ENCODE measurements at places on chromosomes 12 and 14. TPM values are rescaled to one million over a fixed set of nuclear protein-coding genes. Genes with fewer than 3 reads are reported as not detected.

Gene DERA
- 24.5 TPM for total RNA-seq

Gene LTB4R2
- 9.6 TPM for total RNA-seq

- no peak for DNase-seq
Observed at GRCh38 chr12:45575417-45575816, 154.1 kb upstream of the ARID2 start.

DNA sequence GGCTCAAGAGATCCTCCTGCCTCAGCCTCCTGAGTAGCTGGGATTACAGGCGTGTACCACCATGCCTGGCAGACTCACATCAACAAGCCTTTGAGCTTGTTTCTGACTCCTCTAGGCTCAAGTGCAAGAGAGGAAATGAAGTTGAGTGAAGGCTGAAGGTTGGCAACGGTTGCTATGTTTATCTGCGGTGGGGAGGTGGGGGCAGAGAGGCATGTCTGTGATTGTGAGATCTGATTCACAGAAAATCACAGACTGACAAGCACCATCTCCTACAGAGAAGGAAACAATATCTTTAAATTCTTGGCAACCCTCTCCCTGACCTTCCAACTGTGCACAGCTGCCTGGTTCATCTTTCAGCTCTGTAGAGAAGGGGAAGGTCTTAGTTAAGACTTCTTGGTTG is 22.1 kb upstream of the NINJ2 start:
- peak; percentile 95 for DNase-seq

GRCh38 chr14:93308686-93309345 is 24.0 kb downstream of the BTBD7 start:
- DNase-seq: no peak

DNA sequence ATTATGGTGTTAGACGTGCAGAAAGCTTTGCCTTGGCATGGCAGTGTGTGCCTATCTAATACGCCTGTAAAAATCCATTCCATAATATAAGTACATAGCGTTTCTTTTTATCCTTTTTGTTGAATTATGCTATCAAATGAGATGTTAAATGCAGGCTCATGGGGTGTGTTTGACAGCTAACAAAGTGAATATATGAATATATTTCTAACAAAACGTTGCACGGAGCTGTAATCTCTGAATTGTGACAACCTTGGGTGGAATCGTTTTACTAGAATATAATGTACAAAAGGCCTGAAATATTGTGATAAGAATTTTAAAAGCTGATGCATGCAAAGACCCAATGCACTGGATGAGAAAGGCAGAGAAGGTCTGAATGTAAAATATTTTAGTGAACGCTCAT is 763.7 kb upstream of the TMEM132C start:
- DNase-seq: no peak

DNA sequence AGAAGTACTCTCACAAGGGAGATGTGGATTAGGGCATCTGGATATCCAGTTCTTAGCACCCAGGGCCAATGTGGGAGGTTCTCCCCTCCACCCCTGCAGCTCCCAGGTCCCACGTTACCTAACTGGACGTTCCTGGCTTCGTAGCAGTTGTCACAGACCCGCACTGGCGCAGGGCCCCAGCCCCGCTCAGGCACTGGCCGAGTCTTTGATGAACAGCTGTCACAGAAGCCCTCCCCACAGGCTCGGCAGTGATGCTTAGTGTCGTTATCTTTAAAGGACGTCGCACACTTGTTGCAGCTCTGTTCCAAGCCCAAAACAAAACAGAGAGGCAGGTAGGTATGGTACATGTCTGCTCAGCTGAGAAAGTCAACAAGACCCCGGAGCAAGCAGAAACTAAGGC is 48.4 kb downstream of the DCAF4 start:
- DNase-seq: no peak

- peak; percentile 87 for DNase-seq
Observed at GRCh38 chr12:109052414-109053323, at the start of gene USP30. Gene USP30, plus strand, starts transcription at chr12:109052576. Its CDS starts 103 bp downstream, at chr12:109052679.

DNA sequence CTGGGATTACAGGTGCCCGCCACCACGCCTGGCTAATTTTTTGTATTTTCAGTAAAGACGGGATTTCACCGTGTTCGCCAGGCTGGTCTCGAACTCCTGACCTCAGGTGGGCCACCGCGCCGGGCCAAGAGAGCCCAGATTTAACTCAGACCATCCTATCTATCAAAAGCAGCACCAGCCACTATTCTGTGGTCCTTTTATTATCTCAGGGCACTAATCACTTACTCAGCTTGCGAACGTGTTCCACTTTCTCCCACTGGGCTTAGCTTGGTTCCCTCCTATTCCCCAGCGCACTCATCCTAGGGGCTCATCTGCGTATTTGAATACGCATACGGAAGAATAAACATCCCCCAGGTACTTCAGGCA is 16.2 kb upstream of the AACS start:
- no peak for DNase-seq

DNA sequence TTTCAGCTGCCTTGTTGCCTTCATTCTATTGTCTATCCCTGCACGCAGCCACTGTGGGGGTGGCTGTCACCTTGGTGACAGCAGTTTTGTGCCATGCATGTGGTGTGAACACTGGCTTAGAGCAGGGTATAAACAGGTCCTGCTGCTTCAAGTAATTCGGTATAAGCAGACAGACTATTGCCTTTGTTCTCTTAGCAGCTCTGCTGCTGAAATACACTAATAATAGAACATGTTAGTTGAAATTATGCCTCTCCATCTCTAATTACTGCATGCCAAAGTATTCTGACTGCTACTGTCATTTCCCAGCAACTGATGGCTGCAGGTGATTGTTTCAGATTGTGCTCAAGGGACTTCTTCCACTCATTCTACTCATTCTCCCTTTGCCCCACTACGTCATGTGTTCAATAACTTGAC is 34.6 kb downstream of the PTPRO start:
- no peak for DNase-seq

DNA sequence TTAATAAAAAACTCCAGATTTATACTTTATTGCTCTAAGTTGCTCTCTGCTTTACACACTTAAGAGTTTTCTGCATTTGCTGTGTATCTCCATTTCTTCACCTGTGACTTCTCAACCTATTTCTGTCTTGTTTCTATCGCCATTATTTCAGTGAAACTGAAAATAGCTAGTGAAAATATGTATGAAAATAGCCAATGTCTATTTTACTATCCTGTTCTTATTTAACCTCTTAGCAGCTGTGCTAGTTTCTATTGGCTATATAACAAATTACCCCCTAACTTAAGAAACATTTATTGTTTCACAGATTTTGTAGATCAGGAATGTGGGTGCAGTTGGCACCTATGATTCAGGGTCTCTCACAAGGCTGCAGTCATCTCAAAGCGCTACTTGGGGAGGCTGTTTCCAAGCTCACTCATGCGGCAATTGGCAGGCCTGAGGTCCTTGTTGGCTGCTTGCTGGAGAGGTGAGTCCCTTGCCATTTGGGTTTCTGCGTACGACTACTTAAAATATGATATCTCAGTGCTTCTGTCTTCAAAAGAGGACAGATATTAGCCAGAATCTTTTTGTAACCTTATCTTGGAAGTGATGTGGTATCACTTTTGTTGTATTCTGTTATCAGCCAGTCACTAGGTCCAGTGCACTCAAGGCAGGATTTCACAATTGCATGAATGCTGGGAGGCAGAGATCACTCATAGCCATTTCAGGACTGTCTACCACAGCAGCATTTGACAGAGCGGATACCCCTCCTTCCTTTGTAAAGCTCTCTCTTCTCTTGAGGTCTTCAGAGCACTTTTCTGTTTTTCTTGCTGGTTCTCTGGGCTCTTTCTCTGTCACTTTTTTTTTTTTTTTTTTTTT is 7.2 kb downstream of the ERC1 start:
- no peak for DNase-seq

All from activated CD8-positive, alpha-beta T cell treated with anti-CD3 and anti-CD28 coated beads for 36 hours (primary cell).